ENCODE measurements at places on chromosomes 7 and 10.

DNA sequence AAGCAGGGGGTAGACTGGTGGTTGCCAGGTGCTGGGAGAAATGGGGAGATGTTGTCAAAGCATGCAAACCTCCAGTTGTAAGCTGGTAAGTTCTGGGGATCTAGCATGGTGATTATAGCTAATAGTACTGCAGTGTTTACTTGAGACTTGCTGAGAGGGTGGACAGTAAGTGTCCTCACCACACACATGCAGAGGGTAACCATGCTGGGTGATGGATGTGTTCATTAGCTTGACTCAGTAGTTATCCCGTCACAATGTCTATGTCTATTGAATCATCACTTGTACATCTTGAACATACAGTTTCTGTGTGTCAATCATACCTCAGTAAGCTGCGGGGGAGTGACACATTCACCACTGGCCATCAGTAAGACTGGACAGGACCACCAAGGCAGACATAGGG is 42.1 kb downstream of the GSDME start:
- no peak for DNase-seq

DNA sequence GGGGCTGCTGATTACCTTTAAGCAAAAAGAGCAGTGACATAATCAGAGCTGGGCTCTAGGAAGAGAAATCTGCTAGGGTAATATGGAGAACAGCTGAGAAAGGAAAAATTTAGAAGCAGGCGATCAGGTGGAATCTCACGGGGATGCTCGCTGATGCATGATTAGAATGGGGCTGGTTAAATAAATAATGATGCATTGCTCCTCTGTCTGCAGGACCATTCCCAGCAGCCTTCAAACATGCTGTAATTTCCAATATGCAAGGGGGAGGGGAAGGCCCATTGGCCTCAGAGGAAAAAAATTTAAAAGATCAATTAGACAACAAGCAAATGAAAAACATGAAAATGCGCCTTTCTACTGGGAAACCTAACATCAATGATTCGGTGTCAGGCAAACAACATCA is 65.6 kb upstream of the C10orf90 start:
- no peak for DNase-seq

- no peak for DNase-seq
These were observed 117.3 kb downstream of the FAM53B start for GRCh38 chr10:124626759-124627380.

DNA sequence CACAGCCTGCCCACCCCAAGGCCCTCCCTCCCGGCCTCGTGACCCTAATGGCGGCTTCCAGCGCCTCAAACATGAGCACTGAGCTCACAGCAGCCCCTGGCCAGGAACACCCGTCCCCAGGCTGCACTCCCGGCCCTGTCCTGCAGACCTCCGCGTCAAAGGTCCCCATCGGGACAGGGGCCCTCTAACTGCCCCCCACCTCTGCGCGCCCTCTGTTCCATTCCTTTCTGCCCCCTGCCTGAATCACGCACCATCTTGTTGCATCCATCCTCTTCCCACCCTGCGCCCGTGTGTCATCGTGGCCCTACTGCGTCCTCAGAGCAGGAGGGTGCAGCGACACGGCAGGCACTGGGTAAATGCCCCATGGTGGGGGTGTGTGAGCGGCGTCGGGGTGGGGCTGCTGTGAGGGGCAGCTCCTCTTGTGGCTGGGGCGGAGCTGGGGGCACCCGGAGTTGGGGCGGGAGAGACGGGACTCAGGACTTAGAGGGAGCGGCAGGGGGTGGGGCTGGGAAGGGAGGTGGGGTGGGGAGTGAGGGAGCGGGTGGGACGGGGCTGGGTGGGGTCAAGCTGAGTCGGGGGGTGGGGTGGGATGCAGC is 13.4 kb downstream of the SLC29A4 start:
- no peak for DNase-seq

- no peak for DNase-seq
These were observed 45.5 kb upstream of the CYTH3 start for GRCh38 chr7:6317797-6318438.

GRCh38 chr7:37419496-37419895 is 29.2 kb downstream of the ELMO1 start:
- no peak for DNase-seq

GRCh38 chr7:150405584-150406311 is 26.6 kb downstream of the ZNF775 start:
- no peak for DNase-seq

- DNase-seq = no peak
These were observed 48.2 kb upstream of the DPYSL4 start for GRCh38 chr10:132138596-132138995.

DNA sequence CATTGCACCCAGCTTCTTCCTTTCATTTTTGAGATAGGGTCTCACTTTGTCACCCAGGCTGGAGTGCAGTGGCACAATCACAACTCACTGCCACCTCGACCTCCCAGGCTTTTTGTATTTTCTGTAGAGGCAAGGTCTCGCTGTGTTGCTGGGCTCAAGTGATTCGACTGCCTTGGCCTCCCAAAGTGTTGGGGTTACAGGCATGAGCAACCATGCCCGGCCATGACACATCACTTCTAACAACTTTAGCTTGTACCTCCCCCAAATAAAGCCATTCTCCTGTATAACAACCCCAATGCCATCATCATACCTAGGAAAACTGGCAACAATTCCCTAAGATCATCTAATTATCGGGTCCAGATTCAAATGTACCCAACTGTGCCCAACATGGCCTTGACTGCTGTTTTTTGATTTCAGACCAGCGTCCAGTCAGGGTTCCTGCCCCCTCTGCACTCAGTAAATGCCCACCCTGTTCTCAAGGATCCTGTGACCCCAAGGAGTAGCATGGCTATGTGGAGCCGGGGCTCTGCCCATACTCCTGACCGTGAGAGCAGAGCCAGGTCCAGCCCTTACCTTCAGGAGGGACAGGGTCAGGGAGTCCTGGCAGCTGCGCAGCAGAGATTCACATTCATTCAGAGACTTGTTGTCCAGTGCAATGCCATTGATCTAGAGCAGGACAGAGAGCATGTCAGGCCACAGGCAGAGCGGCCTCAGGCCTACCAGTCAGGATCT is 102.6 kb downstream of the DLG5 start:
- no peak for DNase-seq

DNA sequence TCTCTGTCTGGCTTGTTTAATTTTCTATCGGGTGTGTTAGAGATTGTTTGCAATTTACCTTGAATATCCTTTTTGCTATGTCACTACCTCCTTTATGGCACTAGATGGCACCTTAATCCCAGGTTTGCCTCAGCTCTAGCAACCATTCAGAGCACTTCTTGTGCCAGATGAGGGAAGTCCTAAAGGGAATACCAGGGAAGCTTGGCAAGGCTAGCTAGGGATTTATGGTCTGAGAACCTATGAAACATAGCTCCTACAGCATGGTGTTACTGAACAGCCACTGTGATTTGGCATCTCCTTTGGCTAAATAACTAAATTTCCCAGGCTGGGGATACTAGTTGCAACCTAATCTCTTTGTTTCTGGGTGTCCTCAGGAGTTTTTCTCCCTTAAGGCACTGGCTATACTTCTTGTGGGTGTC is 69.0 kb upstream of the VOPP1 start:
- no peak for DNase-seq

GRCh38 chr7:2104716-2105115 is 128.0 kb downstream of the MAD1L1 start:
- no peak for DNase-seq

- no peak for DNase-seq
These were observed 45.4 kb downstream of the CHST3 start for GRCh38 chr10:72009425-72010081.

DNA sequence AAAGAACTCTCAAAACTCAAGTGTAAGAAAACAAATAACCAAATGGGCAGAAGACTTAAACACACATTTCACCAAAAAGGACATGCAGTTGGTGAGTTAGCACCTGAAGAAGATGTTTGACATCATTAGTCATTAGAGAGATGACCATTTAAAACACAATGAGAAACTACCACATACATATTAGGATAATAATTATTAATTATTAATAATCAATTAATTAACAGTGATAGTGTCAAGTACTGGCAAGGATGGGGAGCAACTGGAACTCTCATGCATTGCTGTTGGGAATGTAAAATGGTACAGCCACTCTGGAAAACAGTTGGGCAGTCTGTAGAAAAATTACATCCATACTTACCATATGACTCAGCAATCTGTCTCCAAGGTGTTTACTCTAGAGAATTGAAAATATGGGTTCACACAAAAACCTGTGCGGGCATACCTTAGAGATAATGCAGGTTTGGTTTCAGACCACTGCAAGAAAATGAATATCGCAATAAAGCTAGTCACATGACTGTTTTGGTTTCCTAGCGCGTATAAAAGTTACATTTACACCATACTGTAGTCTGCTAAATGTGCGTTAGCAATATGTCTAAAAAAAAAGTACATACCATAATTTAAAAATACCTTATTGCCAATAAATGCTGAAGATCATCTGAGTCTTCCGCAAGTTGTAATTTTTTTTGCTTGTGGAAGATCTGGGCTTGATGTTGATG is 30.3 kb downstream of the ARID5B start:
- DNase-seq = no peak

DNA sequence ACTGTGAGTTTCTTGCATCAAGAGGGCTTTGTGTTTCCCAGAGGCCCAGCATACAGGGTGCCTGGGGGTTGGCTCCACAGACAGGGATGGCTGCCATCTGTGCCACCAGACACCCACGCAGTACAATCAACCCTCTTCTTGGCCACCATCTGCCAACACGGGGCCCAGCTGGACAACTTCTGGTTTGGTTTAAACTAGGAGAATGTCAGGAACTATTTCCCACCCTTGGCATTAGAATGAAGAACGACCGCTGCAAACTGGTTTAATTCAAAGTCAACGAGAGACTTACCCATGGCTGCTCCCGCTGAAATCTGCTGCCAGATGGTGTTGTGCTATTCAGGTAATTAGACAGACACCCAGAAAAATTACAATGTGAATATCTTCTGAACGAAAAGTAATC is 27.8 kb downstream of the NMT2 start:
- DNase-seq = no peak

- no peak for DNase-seq
These were observed 150.3 kb upstream of the PHYHIPL start for GRCh38 chr10:59025981-59026765.

- DNase-seq = no peak
These were observed 30.3 kb upstream of the GPAM start for GRCh38 chr10:112213836-112214235.

DNA sequence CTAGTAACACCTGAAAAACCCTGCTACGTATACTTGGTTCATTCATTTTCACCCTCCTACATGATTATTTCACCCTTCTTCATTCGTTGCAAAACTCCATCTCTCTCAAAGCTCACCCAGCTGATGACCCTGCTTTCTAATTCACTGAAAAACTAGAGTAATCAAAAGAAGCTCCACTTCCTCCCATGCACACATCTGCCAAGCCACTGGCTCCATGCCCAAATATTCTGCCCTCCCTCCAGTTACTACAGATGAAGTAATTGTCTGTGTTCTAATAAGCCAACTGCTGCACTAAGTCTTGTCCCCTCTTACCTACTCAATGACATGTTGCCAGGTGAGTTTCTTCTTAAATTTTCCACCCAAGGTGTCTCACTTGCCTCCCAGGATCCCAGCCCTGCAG is 96.9 kb upstream of the CCDC71L start:
- DNase-seq = no peak

DNA sequence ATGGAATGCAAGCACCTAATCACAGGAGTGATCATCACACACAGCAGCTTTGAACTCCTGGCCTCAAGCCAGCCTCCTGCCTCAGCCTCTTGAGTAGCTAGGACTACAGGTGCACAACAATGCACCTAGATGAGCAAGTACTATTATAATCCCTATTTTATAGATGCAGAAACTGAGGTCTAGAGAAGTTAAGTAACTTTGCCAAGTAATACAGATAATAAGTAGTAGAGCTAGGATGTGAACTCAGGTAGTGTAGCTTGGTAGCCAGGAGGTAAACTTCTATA is 33.7 kb downstream of the DNAJC12 start:
- DNase-seq = no peak

- DNase-seq = no peak
These were observed 7.6 kb downstream of the CYCS start for GRCh38 chr7:25117226-25118047.

GRCh38 chr7:121517591-121517990 is 121.5 kb upstream of the FAM3C start:
- no peak for DNase-seq

DNA sequence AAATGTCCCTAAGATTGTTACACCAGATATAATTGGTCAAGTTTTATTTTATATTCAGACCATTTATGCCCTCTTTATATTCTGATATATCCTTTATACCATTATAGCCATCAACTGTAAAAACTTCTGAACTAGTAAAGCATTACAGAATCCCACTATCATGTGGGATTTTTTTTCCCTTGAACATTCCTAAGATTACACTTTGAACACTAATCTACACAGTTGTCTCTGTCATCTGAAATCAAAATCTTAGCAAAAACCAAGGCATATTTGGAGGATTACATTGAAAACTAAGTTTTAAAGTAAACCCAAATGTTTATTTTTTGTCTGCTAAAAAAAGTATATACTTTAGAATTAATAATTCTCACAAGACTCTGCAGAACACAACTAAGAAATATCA is 116.2 kb upstream of the GPR22 start:
- no peak for DNase-seq

DNA sequence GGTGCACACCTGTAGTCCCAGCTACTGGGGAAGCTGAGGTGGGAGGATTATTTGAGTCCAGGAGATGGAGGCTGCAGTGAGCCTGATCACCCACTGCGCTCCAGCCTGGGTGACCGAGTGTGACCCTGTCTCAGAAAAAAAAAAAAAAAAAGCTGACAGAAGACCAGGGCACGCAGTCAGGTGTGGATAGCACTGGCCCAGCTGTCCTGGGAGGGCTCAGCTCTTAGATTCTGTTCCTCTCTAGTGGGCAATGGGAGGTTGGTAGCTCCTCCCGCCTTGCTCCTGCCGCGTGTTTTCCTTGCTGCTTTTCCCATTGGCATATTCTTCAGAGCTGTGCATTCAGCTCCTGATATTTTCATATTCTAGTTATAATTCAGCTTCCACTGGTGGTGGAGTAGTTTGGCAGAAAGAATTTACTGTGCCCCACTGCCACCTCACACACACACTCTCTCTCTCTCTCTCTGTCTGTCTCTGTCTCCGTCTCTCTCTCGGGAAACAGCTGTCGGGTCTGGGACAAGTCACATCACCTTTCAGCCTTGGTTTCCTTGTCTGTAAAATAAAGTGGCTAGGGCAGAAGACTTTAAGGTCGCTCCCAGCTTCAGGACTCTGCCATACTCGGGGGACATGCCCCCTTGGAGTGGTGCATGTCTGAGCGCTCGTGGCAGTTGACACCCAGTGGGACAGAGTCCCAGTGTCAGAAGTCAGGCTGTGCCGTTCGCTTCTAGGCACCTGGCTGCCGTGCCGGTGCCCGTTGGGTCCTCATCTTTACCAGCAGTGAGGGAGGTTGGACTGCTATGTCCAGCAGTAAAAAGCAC is 25.9 kb upstream of the ANKRD2 start:
- DNase-seq = no peak

GRCh38 chr10:30591249-30591670 is 38.3 kb downstream of the LYZL2 start:
- peak; percentile 43 for DNase-seq

GRCh38 chr10:59181668-59182067 is 5.2 kb downstream of the PHYHIPL start:
- DNase-seq = peak; percentile 19
